Ovary (tissue), 10 donors: ENCODE measurements at places on chromosomes 3 and 15.

DNA sequence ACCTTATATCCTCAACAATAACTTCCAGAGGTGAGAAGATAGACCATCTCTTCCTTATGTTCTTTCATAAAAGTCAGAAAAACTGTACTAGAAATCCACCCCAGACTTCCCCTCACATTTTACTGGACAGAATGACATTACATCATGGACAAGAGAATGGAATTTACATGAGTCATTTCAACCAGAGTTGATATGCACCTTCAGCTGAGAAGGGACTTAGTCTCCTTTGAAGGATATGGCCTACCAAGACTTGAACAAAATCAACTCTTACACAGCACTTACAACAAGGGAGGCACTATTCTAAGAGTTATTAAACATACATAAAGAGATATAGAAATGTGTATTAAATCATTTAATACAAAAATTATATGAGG is 380.0 kb upstream of the DPH6 start:
- H3K27me3 ChIP-seq, result no peaks in the 10 kb centered on the region
- H3K4me1 ChIP-seq, result no peaks in the 10 kb centered on the region
- DNase-seq, result no peak
- H3K36me3 ChIP-seq, result no peaks in the 10 kb centered on the region

- DNase-seq, result no peak
- no peaks in the 10 kb centered on the region for H3K4me1 ChIP-seq
- no peak overlapping the region for H3K4me3 ChIP-seq
- no peaks in the 10 kb centered on the region for H3K36me3 ChIP-seq
Measured at GRCh38 chr3:15341030-15341726, 8.8 kb upstream of the SH3BP5 start.

GRCh38 chr15:29059871-29060640 is 174.3 kb downstream of the APBA2 start:
- H3K4me3 ChIP-seq, result no peak overlapping the region
- no peak for DNase-seq
- no peaks in the 10 kb centered on the region for H3K4me1 ChIP-seq
- no peaks in the 10 kb centered on the region for H3K27me3 ChIP-seq
- no peak overlapping the region for H3K27ac ChIP-seq
- H3K36me3 ChIP-seq, result no peaks in the 10 kb centered on the region

DNA sequence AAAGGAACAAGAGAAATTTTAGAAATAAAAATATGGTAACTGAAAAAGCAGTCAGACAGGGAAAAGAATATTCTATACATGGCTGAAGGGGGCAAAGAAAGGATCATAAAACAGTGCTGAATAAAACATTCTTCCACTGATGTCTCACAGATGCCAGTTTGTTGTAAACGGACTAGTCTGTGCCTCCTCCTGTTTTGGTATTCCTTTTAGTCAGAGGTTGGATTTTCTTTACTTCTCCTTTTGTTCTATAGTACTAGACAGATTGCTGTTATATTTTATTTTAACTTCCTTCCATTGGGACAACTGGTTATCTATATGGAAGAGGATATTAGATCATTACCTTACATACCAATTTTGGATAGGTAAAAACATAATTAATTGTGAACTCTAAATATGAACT is 16.0 kb upstream of the GNB5 start:
- no peaks in the 10 kb centered on the region for H3K4me1 ChIP-seq
- DNase-seq, result no peak
- H3K27ac ChIP-seq, result no peak overlapping the region
- no peak overlapping the region for H3K4me3 ChIP-seq

- H3K4me3 ChIP-seq, result no peak overlapping the region
- H3K4me1 ChIP-seq, result no peaks in the 10 kb centered on the region
- no peak overlapping the region for H3K27ac ChIP-seq
- no peaks in the 10 kb centered on the region for H3K27me3 ChIP-seq
- no peaks in the 10 kb centered on the region for H3K36me3 ChIP-seq
Measured at GRCh38 chr3:103787879-103788278, 1353.1 kb downstream of the ZPLD1 start.

DNA sequence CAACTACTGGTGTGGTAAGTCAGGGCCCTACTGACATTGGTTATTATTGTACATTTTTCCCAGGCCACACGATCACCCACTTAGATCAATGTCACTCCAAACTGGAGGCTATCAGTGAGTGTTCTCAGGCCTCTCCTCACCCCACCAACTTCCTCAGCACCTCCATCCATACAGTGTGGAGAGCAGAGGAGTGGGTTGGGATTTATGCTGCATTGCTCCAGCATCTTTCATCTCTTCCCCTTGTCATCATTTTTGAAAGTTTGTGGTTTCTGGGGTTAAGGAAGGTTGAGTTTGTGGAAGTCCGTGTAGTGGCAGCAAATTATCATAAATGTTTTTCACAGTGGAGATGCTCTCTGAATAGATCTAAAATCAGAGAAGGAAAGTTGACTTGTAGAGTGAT is 60.2 kb downstream of the TLNRD1 start:
- H3K27ac ChIP-seq, result no peak overlapping the region
- H3K4me3 ChIP-seq, result no peak overlapping the region
- no peaks in the 10 kb centered on the region for H3K4me1 ChIP-seq

DNA sequence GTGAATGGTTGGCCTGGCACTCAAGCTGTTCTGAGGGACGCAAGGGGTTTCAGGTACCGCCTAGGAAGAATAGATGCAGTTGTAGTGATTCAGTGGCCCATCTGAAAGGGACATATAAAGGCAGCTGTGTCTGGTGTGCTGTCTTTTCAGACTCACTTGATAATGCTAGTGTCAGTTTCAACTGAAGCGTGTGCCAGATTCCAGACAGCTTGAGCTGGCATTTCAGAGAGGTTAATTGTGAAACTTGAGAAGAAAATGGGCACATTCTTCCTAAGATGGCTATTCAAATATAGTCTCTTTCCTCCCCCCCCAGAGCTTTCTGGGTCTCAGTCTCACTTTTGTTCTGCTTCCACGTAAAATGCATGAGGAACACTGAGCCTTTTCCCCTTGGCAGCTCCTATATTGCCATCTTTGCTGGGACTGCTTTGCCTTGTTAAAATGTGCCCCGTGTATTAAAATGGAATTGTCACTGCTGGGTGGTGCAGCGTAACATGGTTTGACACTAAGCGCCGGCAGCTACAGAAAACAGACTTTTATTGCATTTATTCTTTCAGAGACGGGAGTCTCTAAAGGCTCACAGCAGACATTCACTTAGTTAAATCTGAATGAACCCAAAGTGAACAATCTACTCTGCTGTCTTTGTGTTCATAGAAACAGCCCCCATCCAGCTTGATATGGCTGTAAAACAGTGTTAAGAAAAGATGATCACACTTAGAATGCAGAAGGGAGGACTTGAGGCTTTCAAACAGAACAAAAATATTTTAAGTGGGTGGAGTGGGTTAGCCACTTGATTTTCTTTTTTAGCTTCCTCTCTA is 478.7 kb downstream of the RBMS3 start:
- no peak for DNase-seq
- H3K27me3 ChIP-seq, result no peaks in the 10 kb centered on the region
- H3K4me3 ChIP-seq, result no peak overlapping the region
- no peak overlapping the region for H3K27ac ChIP-seq
- H3K36me3 ChIP-seq, result no peaks in the 10 kb centered on the region

DNA sequence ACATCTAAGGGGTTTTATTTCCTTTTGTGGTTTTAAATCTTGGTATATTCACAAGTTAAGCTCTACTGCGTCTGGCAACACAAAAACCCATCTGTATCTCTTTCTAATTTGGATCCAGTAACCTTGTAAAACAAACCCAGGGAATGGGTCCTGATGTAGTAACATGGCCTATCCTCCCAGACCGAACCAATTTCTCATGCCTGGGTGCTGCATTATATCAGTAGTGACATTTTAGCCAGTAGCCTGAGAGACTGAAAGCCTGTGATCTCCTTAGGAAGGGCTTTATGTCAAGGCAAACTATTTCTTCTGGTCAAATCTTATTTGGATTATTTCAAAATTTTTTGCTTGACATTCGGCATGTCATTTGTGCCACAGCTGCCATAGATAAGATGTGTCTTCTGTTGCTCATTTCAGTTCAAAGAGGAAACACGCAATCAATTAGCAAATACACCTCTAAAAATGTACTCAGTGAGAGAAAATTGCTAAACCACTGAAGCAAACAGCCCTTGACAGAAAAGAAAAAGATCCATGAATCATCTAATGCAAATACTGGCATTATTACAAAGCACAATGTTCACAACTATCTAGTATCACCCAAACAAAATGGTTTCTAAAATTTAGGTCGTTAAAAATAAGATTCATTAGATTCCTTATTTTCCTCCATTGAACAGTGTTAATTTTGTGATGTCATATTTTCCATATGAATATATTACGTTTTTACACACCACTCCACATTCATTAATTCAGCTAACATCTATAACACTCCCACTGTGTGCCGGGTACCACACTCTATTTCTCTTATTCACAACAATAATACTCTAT is 4.0 kb downstream of the NPTN start:
- peaks cover 11% of the 10 kb centered on the region for H3K4me1 ChIP-seq
- no peaks in the 10 kb centered on the region for H3K27me3 ChIP-seq
- no peak overlapping the region for H3K27ac ChIP-seq
- H3K4me3 ChIP-seq, result no peak overlapping the region

DNA sequence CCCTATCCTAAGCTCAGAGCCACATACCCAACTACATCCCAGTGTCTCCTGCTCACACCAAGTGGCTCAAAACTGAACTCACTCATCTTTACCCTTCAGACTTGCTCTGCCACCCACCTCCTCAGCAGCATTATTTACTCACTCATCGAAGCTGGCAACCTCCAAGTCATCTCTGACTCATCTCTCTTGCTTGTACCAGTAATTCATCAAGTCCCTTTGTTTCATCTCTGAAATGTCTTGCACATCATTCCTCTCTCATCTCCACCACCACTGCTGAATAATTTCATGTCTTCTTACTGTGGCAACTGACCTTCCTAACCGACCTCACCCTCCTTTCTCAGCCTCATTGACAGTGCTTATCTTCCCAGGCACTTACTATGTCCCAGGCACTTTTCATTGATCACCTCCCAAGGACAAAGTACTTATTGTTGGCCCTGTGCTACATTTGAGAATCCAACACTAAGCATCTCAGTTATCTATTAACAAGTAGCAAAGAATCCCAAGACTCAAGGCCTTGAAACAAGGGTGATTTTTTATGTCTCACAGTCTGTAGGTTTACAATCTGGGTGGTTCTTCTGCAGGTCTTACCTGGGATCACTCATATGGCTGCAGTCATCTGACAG is 82.0 kb downstream of the MRPL46 start:
- no peaks in the 10 kb centered on the region for H3K36me3 ChIP-seq
- no peaks in the 10 kb centered on the region for H3K27me3 ChIP-seq
- peaks cover 1% of the 10 kb centered on the region for H3K4me1 ChIP-seq

DNA sequence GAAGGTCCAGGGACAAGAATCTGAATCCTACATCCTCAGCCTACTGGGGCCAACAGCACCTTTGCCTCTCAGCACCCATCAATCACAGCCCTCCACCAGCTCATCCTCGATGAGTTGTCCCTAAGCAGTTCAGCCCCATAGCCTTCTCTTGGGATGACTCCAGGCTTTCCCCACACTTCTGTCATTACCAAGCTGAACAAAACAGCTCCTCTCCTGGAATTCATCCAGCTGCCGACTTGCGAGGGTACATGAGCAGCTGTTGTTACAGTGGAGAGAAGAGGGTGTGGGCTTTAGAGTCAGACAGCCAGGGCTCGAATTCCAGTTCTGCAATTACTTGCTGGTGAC is 69.0 kb upstream of the THBS1 start:
- peaks cover 4% of the 10 kb centered on the region for H3K4me1 ChIP-seq
- no peaks in the 10 kb centered on the region for H3K27me3 ChIP-seq
- H3K4me3 ChIP-seq, result no peak overlapping the region
- H3K27ac ChIP-seq, result no peak overlapping the region
- no peaks in the 10 kb centered on the region for H3K36me3 ChIP-seq
- no peak for DNase-seq

DNA sequence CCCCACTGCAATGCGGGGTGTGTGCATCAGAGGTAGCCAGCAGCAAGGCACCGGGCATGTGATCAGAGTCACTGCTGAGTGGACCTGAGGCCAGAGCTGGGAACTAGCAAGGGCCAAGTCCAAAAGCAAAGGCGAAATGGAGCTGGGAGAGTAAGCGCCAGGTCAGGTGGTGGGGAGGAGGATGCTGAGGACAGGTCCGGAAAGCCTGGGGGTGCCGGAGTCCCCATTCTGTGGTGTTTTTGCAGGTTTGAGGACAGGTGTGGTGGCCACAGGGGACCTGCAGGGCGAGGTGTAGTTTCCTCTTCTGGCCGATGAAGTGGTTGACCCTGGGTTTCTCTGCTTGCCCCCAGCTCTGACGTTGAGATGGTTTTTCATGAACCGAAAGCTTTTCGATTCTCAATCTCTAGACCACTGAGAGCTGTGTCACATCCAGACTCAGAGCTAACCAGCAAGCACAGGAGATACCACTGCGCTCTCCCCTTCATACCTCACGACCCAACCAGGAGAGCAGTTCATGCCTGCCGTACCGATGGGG is 35.0 kb upstream of the HES1 start:
- peaks cover 2% of the 10 kb centered on the region for H3K4me1 ChIP-seq
- H3K27me3 ChIP-seq, result no peaks in the 10 kb centered on the region
- H3K27ac ChIP-seq, result no peak overlapping the region
- no peak overlapping the region for H3K4me3 ChIP-seq
- no peaks in the 10 kb centered on the region for H3K36me3 ChIP-seq
- no peak for DNase-seq

DNA sequence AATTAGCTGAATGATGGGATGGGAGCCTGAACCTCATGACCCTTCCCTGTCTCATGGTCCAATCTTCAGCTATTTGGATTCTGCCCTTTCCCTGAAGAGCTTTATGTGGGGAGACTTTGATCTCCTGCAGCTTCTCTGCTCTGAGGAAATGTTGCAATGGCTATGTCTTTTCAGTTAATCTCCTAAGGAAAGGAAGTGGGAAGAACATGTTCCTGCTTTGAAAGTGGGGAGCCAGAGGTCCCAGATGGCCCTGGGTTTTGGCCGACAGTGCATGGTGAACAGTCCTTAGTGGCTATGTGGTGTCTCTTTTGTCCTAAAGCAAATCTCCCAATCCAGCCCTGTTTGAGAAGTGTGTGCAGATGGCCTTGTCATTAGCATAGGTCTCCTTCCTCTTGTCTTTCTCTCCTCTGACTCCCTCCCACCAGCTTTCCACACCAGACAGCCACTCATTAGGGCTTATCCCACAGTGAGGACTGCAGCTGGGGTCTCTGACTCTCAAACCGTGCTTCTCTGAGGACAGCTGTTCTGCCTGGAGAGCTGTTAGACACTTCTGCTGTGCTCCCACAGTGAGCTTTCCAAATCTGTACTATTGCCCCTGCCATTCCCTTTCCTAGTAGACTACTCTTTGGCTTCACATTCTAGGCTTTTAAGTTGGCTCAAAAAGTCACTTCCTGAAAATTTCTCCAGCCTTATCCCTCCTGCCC is 365.8 kb upstream of the UMPS start:
- H3K36me3 ChIP-seq, result no peaks in the 10 kb centered on the region
- no peaks in the 10 kb centered on the region for H3K27me3 ChIP-seq

GRCh38 chr3:131004603-131005002 is 22.0 kb downstream of the ASTE1 start:
- H3K4me3 ChIP-seq, result no peak overlapping the region
- no peak for DNase-seq
- no peaks in the 10 kb centered on the region for H3K36me3 ChIP-seq
- H3K27ac ChIP-seq, result no peak overlapping the region
- H3K4me1 ChIP-seq, result no peaks in the 10 kb centered on the region
